GM12864 (cell line): ENCODE measurements at places on chromosomes 1 and 21.

- DNase-seq: no peak
Observed at GRCh38 chr1:208137193-208137592, 107.0 kb downstream of the PLXNA2 start.

GRCh38 chr1:34696230-34696629 lies 58.6 kb upstream of the GJB5 start:
- DNase-seq: no peak

DNA sequence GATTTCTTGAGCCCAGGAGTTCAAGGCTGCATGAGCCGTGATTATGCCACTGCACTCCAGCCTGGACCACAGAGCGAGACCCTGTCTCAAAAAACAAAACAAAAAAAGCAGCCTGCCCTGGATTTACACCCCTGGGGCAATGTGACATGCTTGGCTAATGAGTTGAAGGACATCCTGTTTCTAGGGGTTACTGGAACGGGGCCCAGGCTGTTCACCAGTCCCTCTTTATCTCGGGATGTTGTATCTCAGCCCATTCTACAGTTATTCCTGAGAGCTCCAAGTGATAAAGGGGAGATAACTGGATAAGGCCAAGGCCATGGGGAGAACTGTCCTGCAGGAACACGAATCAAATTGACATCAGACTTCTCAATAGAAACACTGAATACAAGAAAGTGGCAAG lies 21.7 kb upstream of the S100A2 start:
- no peak for DNase-seq

- DNase-seq: no peak
Observed at GRCh38 chr1:119276558-119276957, 92.0 kb upstream of the HAO2 start.

DNA sequence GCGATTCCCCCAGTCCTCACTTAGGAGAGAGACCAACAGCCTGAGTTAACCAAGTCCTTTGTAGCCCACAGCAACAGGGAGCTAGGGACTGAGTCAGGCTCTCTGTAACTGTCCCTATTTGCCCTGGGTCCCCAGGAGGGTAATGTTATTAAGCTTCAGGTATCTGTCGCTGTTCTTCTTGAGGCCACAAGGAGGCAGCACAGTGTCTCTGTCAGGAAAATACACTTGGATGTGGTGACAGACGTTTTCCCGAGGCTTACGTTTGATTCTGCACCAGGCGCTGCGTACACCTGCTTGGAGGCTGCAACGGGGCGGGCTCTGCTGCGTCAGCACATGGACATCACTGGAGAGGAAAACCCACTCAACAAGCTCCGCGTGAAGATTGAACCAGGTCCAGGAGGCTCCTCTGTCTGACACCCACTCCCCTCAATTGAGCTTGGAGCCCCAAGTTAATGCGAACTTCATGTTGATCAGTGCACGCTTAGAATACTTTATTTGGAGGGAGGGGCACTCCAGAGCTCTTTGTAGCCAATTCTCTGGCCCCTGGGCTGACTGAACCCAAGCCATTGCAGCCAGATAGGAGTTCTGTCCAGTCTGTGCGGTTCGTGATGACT lies 10.7 kb upstream of the ELF3 start:
- no peak for DNase-seq

GRCh38 chr1:198867182-198867581 lies 228.3 kb downstream of the PTPRC start:
- no peak for DNase-seq

DNA sequence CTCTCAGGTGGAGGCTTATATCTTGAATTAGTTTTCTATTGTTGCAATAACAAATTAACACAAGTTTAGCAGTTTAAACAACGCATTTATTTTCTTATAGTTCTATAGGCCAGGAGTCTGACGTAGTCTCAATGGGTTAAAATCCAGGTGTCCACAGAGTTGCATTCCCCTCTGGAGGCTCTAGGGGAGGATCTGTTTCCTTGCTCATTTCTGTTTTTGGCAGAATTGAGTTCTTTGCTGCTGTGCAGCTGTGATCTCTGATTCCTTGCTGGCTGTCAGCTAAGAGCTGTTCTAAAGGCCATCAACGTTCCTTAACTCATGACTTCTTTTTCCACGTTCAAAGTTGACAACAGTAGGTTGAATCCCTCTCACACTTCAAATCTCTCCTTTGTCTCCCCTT lies 31.8 kb downstream of the S100A10 start:
- DNase-seq: no peak
